ENCODE measurements at places on chromosomes 7 and 10. TPM values are rescaled to one million over a fixed set of nuclear protein-coding genes. Genes with fewer than 3 reads are reported as not detected.

- H3K27ac ChIP-seq, result no peak overlapping the region
- H3K36me3 ChIP-seq, result no peaks in the 10 kb centered on the region
- H3K4me3 ChIP-seq, result no peak overlapping the region
Measured at GRCh38 chr10:76324283-76324682, 892.9 kb downstream of the LRMDA start.

DNA sequence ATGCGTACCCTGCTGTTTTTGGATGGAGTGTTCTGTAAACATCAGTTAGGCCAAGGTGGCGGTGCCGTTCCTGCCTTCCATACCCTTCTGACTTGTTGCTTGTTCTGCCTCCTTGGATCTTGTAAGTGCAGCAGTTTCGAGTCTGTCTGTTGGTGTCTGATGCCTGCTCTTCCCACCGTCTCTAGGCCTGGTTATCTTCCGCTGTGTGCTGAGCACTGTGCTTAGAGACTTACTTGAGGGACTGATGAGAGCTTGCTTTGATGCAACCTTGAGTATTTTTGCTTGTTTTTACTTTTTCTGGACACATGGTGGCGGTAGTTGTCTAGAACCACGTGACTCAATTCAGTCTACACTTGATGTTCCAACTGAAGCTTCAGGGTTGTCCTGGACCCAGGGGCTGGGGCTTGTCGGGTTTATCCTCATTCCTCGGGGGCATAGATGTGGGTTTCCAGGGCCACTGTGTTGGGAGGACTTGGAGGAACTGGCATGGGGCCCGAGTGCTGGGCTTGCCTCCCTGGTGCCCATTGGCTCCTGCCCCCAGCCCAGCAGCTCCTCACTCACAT, 14.4 kb upstream of the SPRN start:
- H3K36me3 ChIP-seq, result no peaks in the 10 kb centered on the region
- no peaks in the 10 kb centered on the region for H3K4me1 ChIP-seq
- no peaks in the 10 kb centered on the region for H3K27me3 ChIP-seq
- H3K27ac ChIP-seq, result no peak overlapping the region
- no peak overlapping the region for H3K4me3 ChIP-seq

Gene DPYSL4
- 0.71 TPM for polyA plus RNA-seq

Gene MEOX2
- polyA plus RNA-seq, result 0.23 TPM

DNA sequence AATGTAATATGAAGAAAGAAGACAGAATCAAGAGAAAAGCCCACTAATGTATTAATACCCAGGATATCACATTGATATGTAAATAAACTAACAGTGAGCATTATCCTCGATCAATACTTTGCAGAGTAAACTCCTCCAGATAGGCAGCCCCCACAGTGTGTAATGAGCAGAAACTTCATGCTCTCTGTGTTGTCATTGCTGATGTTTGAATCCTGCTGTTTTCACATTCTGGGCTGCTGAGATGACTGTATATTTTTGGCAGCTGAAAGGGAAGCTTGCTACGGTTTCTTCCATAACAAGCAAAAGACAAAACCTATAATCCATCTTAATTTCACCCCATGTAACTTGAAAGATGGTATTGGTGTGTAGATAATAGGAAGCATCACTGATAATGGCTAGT, 15.3 kb upstream of the THSD7A start:
- no peaks in the 10 kb centered on the region for H3K27me3 ChIP-seq
- no peak overlapping the region for H3K27ac ChIP-seq
- no peak overlapping the region for H3K4me3 ChIP-seq
- H3K4me1 ChIP-seq, result peaks cover 11% of the 10 kb centered on the region
- DNase-seq, result no peak

DNA sequence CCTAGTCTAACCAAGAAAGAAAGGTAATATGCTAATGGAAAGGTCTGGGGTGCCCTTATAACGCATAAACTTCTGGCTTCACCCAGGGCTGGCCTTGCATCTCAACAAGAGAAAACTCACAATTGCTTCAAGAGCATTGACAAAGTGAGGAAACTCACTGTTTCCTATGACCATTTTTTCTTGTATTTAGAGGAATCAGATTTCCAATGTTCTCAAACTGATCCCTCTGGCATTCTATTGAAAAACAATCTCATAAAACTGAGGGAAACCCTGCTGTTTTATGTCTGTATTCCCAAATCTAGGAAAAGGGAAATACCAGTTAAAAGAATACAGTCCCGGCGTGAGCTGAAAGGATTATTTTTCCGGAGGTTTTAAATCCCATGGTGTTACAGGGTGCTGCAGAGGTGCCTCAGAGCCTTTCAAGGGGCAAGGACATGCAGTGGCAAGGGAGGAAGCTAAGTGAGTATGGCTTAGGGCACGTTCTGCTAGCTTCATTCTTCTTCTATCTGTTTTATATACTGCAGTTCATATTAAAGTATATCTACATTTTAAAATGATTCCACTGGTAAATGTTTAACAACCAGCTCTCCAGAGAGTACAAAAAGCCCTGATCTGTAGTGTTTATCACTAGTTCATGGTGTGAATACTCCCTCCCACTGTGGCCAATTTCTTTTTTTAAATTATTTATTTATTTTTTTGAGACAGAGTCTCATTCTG, 68.7 kb downstream of the CAV1 start:
- H3K36me3 ChIP-seq, result no peaks in the 10 kb centered on the region
- H3K27ac ChIP-seq, result no peak overlapping the region
- DNase-seq, result no peak
- H3K4me1 ChIP-seq, result no peaks in the 10 kb centered on the region

- no peak for DNase-seq
- no peaks in the 10 kb centered on the region for H3K27me3 ChIP-seq
- no peaks in the 10 kb centered on the region for H3K4me1 ChIP-seq
Measured at GRCh38 chr10:121860810-121861209, 67.0 kb downstream of the ATE1 start.

Measured in sigmoid colon (tissue), 7 donors.